NAMALWA (cell line): ENCODE measurements at places on chromosomes 13 and 19.

DNA sequence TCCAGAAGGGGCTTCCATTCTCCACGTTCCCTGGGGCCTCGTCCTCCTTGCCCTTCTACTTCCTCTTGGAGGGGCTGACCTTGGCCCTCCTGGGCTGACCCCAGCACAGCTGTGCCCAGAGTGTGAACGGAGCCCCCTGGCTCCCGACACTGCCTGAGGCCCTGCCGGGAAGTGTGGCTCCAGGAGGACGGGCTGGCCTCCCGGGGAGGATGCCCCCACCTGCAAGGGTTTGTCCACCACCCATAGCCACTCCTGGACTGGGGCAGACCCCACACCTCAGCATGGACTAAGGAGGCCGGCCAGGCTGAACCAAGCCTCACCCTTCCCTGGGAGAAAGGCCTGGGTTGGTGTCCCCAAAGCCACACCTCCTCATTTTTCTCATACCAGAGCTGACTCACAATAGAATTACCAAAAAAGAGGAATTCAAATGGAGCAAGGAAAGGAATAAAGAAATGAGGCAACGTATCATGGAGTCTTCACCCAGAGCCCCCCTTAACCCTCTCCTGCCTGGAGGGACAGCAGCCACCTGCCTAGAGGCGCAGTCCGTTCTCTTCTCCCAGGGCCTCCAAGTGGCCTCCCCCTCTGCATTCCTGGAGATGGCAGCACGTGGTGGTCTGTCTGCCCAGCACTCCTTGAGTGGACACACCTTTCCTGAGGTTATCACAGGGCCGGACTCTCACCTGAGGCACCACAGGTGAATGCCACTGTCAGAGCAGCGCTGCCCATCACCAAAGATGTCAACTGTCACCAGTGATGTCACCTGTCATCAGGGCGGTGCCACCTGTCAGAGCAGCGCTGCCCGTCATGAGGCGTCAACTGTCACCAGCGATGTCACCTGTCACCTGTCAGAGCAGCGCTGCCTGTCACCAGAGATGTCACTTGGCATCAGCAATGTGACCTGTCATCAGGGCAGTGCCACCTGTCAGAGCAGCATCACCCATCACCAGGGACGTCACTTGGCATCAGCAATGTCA, 3.1 kb upstream of the C13orf46 start:
- no peak for DNase-seq

- peak; percentile 40 for DNase-seq
Measured at GRCh38 chr19:41997121-41997850, 3.3 kb upstream of the ATP1A3 start.

DNA sequence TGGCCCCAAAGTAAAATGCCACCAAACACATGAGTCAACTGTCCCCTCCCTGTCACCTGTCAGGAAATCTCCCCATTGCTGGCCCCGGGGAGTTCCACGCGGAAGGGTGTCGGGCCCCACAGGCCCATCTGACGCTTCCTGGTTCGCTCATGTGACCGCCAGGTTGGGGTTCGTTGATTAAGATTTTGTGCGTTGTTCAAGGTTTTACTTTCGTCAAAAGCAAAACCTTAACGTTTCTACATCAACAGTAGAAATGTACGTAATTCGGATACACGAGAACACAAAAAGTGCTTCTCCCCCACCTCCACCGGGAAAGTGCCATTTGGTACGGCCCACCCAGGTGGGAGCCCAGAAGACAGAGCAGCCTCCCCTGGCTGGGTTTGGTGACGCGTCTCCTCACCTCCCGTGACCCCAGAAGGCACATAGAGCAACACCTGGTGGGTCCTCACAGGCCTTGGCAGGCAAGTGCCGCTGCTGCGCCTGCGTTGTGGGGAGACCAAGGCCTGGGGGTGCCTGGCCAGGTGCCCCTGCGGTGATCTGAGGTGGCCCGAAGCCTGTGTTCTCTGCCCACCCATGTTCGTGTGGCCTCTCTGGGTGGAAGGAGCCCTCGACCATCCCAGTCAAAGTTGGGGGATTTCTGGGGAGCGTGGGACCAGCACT, 161.6 kb downstream of the KDM4B start:
- peak; percentile 95 for DNase-seq

- DNase-seq: no peak
Measured at GRCh38 chr13:107753291-107753690, 462.0 kb downstream of the LIG4 start.

- no peak for DNase-seq
Measured at GRCh38 chr19:50427997-50428425, 4.7 kb upstream of the MYBPC2 start.

- no peak for DNase-seq
Measured at GRCh38 chr13:64778002-64778401, 2452.1 kb downstream of the PCDH9 start.

DNA sequence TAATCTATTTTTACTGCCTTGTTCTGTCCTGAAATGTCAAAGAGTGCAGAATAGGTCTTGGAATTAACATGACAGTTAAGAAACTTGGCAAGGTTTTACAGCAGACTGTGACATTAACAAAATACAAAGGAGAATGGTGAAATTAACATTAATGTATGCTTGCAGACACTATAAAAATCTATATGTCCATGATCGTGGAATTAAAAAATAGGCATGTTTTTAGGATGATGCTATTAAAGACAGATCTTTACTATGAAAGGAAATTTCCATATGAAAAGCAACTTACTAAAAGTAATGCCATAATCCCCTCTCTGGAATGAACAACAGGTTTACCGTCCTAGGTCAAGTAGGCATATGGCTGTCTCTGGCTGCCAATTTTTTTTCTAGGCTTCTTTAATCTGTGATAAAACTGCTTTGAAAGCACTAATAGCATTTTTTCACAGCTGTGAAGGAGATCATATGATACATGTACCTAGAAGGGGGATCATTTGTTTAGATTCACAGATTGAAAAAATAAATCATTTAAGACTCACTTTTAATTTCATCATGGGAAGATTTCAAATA, 291.5 kb downstream of the ZNF536 start:
- no peak for DNase-seq

DNA sequence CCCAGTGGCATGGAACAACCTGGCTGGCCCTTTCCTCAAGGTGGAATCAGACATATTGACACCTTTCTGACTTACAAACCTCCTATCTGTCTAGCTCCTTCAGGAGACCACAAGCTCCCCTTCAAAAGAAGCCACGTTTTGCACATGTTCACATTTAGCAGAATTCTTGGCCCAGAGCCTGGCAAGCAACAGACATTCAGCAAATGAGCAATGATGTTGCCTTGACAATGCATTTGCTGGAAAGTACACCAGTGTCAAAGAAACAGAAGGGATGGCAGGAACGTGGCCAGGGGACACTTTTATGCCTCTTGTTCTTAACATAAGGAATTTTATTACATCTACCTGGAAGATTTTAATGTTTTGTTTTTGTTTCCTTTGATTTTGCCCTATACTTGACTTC, 85.5 kb upstream of the FGF14 start:
- DNase-seq: no peak

- no peak for DNase-seq
Measured at GRCh38 chr13:46354156-46355087, 32.6 kb downstream of the RUBCNL start.

GRCh38 chr13:30835442-30835841, 70.6 kb upstream of the MEDAG start:
- DNase-seq: no peak

- DNase-seq: no peak
Measured at GRCh38 chr19:38538793-38539528, 78.8 kb downstream of the MAP4K1 start.

DNA sequence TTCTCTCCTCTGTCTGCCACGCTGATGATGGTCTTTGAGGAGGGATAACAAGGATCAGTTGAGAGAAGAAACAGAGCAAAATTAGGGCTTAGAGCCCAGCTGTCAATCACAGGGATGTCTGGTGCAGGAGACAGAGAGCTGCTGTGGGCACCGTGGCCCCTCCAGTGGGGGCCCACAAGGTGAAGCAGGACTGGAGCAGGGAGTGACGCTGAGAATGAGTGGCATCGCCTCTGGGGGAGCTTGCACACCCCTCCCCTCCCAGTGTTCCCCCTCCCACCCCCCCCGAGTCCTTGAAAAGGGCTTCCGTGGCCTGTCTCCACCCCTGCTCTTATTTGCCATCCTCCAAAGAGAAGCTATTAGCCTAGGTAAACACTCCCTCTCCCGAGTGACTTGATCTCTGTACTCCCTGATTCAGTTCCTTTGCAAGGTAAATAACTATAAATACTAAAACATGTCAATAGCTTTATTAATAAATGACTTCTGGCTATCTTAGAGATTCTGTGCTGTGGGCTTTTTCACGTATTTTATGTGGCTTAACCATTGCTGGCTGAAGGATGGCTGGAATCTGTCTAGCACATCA, 440.0 kb downstream of the ZNF536 start:
- no peak for DNase-seq

DNA sequence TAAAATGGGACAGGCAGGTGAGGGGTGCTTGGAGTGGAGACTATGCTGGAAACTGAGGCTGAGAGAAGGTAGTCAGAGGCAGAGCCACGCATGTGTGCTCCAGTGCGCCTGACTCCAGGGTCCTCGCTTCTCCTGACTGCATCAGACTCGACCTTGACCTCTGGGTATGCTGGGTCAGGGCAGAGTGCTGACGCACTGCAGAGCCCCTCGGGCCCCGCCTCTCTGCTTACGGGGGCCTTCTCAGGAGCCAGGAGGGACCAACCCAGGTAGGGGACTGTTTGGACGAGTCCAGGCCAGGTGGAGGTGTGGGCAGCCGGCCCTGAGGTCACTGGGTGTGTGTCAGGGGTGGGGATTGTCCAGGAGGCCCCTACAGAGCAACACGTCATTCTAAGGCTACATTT, 22.9 kb upstream of the SLC7A10 start:
- no peak for DNase-seq

- DNase-seq: peak; percentile 89
Measured at GRCh38 chr19:47427241-47428176, 8.2 kb upstream of the MEIS3 start.

DNA sequence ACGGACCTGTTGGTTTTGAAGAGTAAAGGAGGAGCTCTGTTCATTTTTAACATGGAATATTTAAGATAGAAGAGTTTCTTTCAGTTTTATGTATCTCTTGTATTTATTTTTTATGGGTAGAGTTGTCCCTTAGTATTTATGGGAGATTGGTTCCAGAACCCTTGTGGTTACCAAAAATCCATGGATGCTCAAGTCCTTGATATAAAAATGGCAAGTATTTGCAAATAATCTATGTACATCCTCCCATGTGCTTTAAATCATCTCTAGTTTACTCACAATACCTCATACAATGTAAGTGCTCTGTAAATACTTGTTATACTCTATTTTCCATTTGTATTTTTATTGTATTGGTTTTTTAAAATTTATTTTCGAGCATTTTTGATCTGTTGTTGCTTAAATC, 63.1 kb downstream of the TM9SF2 start:
- no peak for DNase-seq

DNA sequence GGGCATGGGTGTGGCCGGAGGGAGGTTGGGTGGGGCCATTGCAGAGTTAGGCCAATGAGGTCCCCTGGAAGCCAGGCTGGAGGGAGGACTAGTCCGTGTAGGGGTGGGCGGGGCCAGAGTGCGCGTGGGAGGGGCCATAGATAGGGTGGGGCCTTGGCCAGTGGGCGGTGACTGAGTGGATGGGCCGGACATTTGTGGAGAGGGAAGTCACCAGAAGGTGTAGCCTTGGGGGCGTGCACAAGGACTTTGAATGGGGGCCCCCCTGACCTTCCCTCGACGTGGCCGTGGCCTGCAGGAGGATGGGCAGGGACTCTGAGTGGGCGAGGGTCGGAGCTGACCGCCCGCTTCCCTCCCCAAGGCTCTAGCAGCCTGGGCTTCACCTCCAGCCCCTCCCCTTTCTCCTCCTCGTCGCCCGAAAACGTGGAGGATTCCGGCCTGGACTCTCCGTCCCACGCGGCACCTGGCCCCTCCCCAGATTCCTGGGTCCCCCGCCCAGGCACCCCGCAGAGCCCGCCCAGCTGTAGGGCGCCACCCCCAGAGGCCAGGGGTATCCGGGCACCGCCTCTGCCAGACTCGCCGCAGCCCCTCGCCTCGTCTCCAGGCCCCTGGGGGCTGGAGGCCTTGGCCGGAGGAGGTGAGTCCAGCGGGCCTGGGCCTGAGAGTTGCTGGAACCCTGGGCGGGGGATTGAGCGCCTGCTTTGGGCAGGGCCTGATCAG, 16.5 kb upstream of the B3GNT3 start:
- peak; percentile 78 for DNase-seq

DNA sequence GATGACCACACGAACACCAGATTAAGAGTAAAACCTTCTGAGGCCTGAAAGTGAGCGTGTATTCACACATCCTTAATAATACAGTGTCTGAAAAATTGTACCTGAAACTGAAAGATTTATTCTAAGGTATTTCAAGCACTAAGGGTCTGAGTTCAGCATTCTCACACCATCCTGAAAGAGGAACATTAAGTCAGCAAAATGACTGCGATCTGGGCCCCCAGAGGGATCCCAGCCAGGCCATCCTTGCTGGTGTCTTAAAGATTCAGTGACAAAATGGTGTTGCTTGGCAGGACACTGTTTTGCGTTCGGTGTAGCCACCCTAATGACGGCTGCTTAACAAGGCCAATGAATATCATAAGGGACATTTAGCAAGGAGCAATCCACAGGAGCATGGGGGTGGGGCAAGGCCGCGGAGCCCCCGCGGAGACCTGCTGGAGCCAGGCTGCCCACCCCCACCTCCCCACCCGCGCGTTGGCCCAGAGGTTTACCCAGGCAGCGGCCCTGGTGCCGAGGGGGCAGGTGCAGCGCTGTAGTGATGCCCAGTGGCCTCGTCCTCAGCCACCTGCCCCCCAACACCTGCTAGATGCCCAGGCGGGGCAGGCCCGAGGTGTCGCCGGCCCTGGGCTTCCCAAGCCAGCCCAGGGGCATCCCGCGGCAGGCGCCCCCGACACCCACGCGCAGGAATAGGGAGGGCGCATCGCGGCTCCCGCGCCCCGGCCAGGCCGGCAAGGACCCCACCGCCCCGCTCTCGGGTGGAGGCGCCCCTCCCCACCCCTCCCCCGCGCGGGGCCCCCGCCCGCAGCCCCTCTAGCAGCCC, 742 bp downstream of the NALCN start:
- DNase-seq: no peak

DNA sequence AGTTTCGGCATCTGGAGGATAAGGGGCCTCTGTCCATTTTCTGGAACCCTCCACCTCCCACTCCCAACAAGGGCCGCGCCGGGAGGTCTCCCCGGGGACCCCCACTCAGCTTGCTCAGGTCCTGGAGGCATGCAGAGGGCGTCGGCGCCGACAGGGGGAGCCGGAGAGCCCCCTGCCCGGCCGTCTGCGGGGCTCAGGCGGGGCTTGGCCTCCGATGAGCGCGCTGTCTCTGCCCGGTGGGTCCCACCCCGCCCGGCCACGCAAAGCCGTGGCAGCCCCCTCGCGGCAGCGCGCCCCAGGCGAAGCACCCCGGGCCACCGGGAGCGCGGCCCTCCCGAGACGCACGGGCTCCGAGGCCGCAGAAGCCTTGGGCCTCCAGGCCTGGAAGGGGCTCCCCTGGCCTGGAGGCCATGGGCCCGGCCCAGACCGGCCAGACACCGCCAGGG, 149.7 kb upstream of the ZNF536 start:
- DNase-seq: peak; percentile 25

- no peak for DNase-seq
Measured at GRCh38 chr13:98749501-98749900, 3.0 kb downstream of the SLC15A1 start.
